A549 treated with ZK216348 at 1 μM for 4 hours (cell line): ENCODE measurements at places on chromosomes 2 and 18. TPM values are rescaled to one million over a fixed set of nuclear protein-coding genes. Genes with fewer than 3 reads are reported as not detected.

The ELOA2 gene
- total RNA-seq = not detected in 5 replicates

The TMEM237 gene
- total RNA-seq = 17.8 to 21.1 TPM (median 19.5 TPM) in 5 replicates

The GALR1 gene
- not detected in 5 replicates for total RNA-seq

The IL36RN gene
- 0.06 to 0.13 TPM in 2 of 5 replicates, not detected in the others for total RNA-seq

The SH3RF3 gene
- 0.28 to 0.63 TPM (median 0.49 TPM) in 5 replicates for total RNA-seq

The CAPN14 gene
- 0.06 to 0.07 TPM in 2 of 5 replicates, not detected in the others for total RNA-seq

The SNX17 gene
- total RNA-seq = 123 to 145 TPM (median 138 TPM) in 5 replicates

The ANKRD30BL gene
- not detected in 5 replicates for total RNA-seq

The PAX3 gene
- not detected in 5 replicates for total RNA-seq

The ASXL3 gene
- not detected in 5 replicates for total RNA-seq

The REG3A gene
- total RNA-seq = not detected in 5 replicates

The LYPD1 gene
- 12.0 to 19.6 TPM (median 15.8 TPM) in 5 replicates for total RNA-seq

The FBXO15 gene
- 0.45 to 0.92 TPM (median 0.81 TPM) in 5 replicates for total RNA-seq

The C18orf54 gene
- 1.7 to 4.3 TPM (median 3.3 TPM) in 5 replicates for total RNA-seq

The STAM2 gene
- total RNA-seq = 6.9 to 11.4 TPM (median 9.6 TPM) in 5 replicates

The ZNF804A gene
- not detected in 5 replicates for total RNA-seq

The GAL3ST2 gene
- 0.20 to 0.46 TPM (median 0.33 TPM) in 5 replicates for total RNA-seq

The SS18 gene
- total RNA-seq = 42.7 to 57.8 TPM (median 52.6 TPM) in 5 replicates

The ERCC3 gene
- 42.4 to 48.1 TPM (median 45.7 TPM) in 5 replicates for total RNA-seq

The NETO1 gene
- total RNA-seq = not detected in 5 replicates

The ALK gene
- total RNA-seq = not detected in 5 replicates

The SLC1A4 gene
- 9.4 to 12.3 TPM (median 11.0 TPM) in 5 replicates for total RNA-seq

The MYO5B gene
- total RNA-seq = 8.4 to 12.8 TPM (median 11.0 TPM) in 5 replicates

The KCNG2 gene
- total RNA-seq = not detected in 5 replicates

The AGXT gene
- not detected in 5 replicates for total RNA-seq

The NDC80 gene
- total RNA-seq = 11.5 to 17.2 TPM (median 13.3 TPM) in 5 replicates

The PAX8 gene
- total RNA-seq = 0.49 to 1.5 TPM (median 1.0 TPM) in 5 replicates

The CRYGC gene
- total RNA-seq = not detected in 5 replicates

The TMEM247 gene
- total RNA-seq = not detected in 5 replicates

The GMCL1 gene
- 6.1 to 13.0 TPM (median 10.0 TPM) in 5 replicates for total RNA-seq

The C2orf66 gene
- 0.11 TPM in 1 of 5 replicates, not detected in the others for total RNA-seq

The DTNB gene
- total RNA-seq = 8.1 to 11.3 TPM (median 9.4 TPM) in 5 replicates

The TYMS gene
- total RNA-seq = 162 to 192 TPM (median 176 TPM) in 5 replicates

The TOGARAM2 gene
- 0.24 to 0.60 TPM (median 0.31 TPM) in 4 of 5 replicates, not detected in the other for total RNA-seq

The INHA gene
- 0.19 to 0.74 TPM (median 0.49 TPM) in 5 replicates for total RNA-seq

The UGT1A10 gene
- total RNA-seq = 0.18 to 0.52 TPM (median 0.23 TPM) in 3 of 5 replicates, not detected in the others

The NTSR2 gene
- not detected in 5 replicates for total RNA-seq

The AAMP gene
- total RNA-seq = 121 to 185 TPM (median 130 TPM) in 5 replicates

The CD8A gene
- 0.20 to 0.42 TPM (median 0.28 TPM) in 5 replicates for total RNA-seq

The ZAP70 gene
- not detected in 5 replicates for total RNA-seq

The NOP58 gene
- total RNA-seq = 113 to 180 TPM (median 129 TPM) in 5 replicates

The ARHGEF4 gene
- 5.8 to 9.2 TPM (median 7.6 TPM) in 5 replicates for total RNA-seq

The OSBPL1A gene
- 11.0 to 16.5 TPM (median 13.2 TPM) in 5 replicates for total RNA-seq

The MYO7B gene
- total RNA-seq = 0.14 to 0.43 TPM (median 0.25 TPM) in 4 of 5 replicates, not detected in the other

The HOXD8 gene
- total RNA-seq = 4.5 to 6.3 TPM (median 5.7 TPM) in 5 replicates

The NRP2 gene
- total RNA-seq = 92.4 to 182 TPM (median 157 TPM) in 5 replicates

The SELENOI gene
- 10.6 to 23.0 TPM (median 16.8 TPM) in 5 replicates for total RNA-seq

The CCDC102B gene
- total RNA-seq = 0.38 to 0.92 TPM (median 0.52 TPM) in 4 of 5 replicates, not detected in the other

The IL36A gene
- not detected in 5 replicates for total RNA-seq

The ZNF396 gene
- total RNA-seq = 0.57 to 1.2 TPM (median 0.74 TPM) in 5 replicates

The G6PC2 gene
- not detected in 5 replicates for total RNA-seq

The CRACDL gene
- total RNA-seq = 2.0 to 3.4 TPM (median 2.5 TPM) in 5 replicates

The PRKAG3 gene
- not detected in 5 replicates for total RNA-seq

The UNC80 gene
- not detected in 5 replicates for total RNA-seq

The LYG2 gene
- not detected in 5 replicates for total RNA-seq

The LPIN1 gene
- total RNA-seq = 8.7 to 12.5 TPM (median 9.1 TPM) in 5 replicates

The CCDC138 gene
- 5.7 to 8.8 TPM (median 7.4 TPM) in 5 replicates for total RNA-seq
